ENCODE measurements at places on chromosomes 11 and 22.

DNA sequence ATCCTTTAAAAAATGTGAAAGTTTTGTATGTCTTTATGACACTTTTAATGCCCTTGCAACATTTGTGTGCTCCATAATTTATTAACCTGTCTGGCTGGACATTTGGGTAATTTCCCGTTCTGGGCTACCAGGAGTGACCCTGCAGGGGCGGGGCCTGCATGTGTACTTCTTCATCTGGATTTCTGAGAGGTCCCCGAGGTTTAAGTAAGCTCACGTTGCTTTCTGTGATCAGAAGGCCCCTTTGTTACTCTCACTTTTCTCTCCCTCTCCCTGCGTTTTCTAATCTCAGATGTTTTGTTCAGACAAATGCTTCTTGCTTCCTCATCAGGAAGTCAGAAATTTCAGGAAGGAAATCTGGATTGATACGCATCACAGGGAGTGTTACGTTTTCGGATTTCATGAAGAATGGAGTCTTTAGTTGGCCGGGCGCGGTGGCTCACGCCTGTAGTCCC is 78.9 kb upstream of the CRYBB3 start:
- no peak for DNase-seq

DNA sequence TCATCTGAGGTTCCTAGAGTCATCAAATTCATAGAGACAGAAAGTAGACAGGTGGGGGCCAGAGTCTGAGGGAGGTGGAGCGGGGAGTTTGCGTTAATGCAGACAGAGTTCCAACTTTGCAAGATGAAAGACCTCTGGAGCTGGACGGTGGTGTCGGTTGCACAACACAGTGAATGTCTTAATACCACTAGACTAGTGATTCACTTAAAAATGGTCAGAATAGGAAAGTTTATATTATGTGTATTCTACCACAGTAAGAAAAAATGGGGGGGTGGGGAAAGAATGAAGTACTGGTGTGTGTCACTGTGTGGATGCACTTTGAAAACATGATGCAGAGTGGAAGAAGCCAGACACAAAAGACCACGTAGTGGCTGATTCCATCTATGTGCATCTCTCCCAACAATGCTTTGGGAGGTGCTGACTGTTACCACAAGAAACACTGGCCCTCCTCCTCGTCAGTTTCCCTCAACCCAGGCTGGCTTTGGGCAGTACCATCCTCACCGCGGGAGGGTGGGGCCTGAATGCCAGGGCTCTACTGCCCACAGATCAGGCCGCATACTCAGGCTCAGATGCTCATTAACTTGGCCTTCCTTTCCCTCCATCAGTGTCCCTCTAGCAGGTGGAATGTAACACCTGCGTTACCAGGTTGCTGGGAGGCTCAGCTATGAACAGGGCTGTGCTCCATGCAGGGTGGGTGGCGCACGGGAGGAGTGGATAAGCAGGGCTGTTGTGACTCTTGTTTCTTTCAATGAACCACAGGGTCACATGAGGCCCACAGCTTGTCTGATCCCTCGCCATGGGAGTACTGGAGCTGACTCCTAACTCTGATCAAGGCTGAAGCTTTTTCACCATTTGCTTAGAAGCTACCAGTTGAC is 297.0 kb downstream of the CTTN start:
- no peak for DNase-seq

DNA sequence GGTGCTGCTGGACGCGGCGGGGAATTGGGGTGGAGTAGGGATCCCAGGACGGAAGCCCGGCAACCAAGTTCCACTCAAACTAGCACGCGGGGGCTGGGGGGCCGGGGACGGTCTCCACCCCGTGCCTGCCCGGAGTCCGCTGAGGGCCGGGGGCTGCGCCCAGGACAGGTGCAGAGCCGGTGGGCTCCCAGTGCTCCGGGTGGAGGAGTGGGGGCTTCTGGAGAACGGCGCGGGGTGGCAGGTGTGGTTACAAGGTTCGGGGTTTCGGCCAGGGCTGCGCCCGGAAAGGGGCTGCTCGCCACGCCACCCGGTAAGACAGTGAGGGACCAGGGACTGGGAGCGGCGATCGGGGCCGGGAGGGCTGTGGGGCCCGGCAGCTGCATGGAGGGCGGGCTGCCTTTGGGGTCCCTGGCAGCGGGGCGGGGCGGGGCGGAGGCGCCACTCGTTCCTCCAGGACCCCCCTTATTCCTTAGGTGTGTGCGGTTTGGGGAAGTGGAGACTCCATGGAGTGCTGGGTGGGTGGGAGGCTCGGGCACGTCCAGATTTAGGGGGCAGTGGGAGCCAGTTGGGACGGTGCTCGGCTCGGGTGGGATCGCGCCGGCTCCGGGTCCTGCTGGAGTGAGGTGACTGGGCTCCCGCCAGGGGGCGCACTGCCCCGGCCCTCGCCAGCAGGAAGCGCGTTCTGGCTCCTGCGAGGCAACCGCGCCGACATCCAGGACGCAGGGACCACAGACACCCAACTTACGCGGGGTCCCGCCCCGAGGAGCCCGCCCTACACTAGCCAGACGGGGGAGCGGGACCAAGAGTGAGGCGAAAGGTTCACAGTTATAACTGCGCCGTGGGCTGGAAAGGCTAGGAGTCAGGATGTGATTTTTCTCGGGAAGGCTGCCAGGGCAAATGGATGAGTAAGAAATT is 868 bp downstream of the TSPAN18 start:
- peak; percentile 46 for DNase-seq

- no peak for DNase-seq
Measured at GRCh38 chr11:68658661-68659060, 25.7 kb upstream of the GAL start.

GRCh38 chr11:58763120-58763490 is 31.4 kb upstream of the GLYAT start:
- DNase-seq, result no peak

DNA sequence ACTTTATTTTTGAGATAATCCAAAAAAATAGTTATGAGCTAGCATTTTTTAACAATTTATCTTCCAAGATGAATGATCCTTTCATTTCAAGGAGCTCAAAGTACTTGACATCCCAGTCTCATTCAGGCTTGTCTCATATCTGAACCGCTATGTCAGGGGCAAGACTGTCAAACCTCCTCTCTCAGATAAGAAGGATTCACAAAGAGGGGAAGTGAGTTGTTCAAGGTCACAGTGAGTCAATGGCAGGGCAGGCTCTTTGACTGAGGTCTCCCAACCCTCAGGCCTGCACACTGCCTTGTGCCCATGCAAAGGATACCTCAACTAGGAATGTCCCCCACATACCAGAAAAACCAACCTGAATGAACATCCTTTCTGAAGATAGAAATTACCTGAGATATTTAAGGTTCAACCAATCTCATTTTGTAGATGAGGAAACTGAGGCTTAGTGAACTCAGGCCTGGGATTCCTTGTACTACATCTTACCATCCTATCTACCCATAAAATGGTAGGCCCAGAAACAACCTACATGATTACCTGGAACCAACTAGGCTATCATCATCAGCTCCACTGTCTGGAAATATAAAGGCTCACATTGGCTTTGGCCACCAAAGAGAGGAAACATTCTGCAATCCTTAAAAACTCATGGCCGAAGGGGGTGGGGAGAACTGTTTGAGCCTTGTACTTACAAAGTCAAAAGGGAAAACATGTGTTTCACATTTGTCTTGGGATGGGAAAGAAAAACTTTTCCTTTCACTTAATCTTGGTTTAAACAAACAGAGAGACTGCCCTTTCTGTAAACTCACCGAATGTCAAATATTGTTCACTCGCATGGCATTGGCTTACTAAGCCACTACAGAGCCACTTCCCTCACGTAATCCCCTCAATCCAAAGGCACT is 51.1 kb downstream of the LIF start:
- no peak for DNase-seq

DNA sequence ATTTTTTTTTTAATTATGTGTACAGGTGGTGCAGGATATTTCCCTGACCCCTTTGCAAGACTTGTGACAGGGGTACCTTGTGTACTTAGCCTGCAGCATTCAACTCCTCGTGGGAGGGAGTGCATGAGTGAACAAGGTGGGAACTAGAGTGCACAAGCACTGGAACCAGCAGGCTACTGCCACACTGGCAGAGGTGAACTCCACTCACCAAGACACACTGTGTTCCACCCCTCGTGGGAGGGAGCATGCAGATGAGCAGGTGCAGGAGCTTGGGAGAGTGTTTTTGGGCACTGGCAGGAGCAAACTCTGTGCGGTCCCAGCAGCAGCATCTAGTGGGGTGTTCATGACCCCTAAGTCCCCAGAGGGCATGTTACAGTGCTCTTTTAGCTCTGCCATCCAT is 282.7 kb upstream of the PLET1 start:
- no peak for DNase-seq

GRCh38 chr22:29115682-29116288 is 43.0 kb downstream of the KREMEN1 start:
- no peak for DNase-seq

DNA sequence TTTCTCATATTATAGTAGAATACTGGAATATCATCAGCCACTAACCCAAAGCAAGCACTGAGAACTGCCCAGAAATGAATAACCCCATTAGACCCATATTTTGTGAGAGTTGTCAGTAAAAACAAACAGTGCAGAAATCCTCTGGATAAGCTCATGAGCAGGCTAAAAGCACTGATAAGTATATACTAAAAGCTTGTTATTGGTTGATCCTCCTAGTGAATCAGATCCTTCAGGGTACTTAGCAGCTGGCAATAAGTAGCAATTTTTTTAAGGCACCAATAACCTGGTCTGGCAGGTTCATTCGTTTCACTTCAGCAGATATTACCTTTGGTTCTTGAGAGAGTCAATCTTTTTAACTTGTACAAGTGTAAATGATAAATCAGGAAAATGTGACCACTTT is 1.2 kb downstream of the NOX4 start:
- DNase-seq, result no peak

DNA sequence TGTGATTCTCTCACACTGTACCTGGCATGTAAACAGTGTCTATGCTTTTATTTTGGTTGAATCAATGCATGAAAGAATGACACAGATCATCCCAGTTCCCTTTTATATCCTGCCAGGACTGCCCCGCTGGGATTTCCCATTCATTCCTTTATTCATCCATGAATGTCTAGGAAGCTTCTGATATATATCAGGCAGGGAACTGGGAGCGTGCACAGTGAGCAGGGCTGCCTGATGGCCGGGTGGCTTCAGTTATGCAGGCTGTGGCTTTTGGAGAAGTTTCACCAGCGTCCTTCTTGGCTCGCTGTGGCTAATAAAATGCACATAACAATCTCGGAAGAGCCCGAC is 789.0 kb downstream of the TBC1D22A start:
- no peak for DNase-seq

- no peak for DNase-seq
Measured at GRCh38 chr11:1851468-1852180, 1.3 kb upstream of the LSP1 start.

DNA sequence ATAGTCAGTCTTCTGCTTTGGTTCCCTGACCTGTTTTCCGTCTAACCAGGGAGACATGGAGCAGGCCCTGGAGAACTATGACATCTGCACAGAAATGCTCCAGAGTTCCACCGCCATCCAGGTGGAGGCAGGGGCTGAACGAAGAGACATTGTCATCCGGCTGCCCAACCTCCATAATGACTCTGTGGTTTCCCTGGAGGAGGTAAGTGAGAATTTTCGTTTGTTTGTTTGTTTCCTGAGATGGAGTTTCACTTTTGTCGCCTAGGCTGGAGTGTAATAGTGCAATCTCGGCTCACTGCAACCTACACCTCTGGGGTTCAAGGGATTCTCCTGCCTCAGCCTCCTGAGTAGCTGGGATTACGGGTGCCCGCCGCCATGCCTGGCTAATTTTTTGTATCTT is 52.9 kb downstream of the CABIN1 start:
- DNase-seq, result no peak

GRCh38 chr11:30984442-30984816 is 385.1 kb downstream of the DCDC1 start:
- no peak for DNase-seq

DNA sequence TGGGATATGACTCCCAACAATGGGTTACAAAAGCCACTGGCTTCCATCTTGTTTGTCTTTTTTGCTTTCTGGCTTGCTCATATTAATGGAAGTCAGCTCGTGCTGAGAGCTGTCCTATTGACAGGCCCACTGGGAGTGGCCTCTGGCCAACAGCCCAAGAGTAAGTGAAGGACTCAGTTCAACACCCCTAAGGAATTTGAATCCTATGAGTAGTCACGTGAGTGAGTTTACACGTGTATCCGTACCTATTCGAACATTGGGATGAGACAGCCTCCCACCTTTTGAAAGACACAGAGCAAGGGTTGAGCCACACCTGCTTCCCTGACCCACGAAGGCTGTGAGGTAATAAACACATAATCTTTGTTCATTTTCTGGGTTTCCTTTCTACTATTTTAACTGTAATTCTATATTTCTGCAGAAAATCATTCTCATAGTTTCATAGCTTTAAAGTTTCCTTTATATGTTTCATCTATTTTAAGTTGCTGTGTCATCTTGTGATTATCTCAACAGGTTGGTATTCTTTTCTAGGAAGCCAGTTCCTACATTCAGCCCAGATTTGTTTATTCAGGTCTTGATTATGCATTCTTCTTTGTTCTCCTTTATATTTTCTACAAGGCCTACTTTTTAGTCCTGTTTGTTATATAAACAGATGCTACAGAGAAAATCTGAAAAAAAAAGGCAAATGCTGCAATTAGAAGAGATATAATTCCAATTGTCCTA is 802.3 kb downstream of the CNTN5 start:
- DNase-seq, result no peak

DNA sequence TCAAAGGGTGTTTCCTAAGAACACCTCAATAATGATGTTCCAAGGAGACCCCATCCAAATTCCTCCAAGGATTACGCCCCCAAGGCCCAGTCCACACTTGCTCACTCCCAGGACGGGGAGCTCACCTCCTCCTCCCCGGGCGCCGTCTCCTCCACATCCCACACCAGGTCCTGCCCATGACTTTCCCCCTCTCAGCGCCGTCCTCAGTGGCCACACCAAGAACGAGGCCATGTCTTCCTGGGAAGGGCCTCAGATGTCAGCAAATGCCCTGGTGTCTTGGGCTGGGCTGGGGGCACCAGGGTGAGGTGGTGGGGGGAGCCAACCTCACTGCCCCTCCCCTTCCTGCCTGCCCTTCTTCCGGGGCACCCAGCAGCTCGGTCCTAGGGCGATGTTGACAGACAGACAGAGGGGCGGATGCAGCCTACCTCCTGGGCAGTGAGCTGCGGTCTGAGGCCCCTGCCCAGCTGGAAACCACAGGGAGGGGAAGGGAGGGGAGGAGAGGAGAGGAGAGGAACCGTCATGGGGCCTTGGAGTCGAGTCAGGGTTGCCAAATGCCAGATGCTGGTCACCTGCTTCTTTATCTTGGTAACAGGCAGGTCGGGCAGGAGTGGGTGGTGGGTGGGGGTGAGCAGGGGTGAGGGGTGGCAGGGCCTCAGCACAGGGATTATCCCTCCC is at the start of the genes C11orf21 and TSPAN32:
Gene C11orf21 (minus strand): TSS at position 288 of the 675 bp plus-strand sequence. CDS start 110 bp downstream, at position 178.
Gene TSPAN32 (plus strand): TSS at position 383 of the 675 bp plus-strand sequence. CDS start 137 bp downstream, at position 520.
- peak; percentile 97 for DNase-seq

- DNase-seq, result no peak
Measured at GRCh38 chr11:67364783-67365722, 8.3 kb downstream of the CLCF1 start.

Data from GDM1 (cell line).